Fibroblast of skin of right quadriceps (primary cell): ENCODE measurements at places on chromosomes 12 and 14.

DNA sequence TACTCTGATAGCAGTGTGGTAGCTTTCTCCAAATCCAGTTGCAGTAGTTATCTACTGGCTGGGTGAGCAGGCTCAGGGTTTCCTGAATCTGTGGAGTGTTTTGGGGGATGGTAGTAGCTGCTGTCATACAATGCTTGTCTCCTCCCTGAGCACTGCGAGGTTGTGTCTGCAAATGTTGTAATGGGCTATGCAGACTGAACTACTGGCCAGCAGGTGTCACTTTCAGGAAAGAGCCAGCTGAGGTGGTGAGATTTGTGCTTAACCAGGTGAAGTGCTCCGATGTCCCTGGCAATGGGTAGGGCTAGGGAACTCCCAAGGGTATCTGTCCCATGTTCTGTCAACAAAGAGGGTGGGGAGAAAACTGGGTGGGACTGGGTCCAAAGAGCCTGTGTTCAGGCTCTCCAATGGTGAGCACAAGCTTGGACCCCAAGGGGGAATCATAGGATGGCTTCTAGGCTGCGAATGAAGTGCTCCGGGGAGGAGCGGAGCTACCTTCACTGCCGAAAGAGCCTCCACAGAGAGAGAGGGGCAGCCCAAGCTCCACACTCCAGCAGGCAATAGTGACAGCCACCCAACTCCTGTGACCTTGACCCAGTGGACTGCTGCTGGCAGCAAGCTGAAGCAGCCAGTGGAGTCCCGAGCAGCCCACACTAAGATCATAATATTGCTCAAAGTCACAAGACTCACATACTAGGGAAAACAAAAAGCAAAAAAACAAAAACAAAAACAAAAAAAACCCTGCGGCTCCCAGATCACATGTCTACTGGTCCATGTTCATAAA is 1324.0 kb upstream of the USP15 start:
- no peak for DNase-seq

- no peak for DNase-seq
Measured at GRCh38 chr12:117165342-117165741, 24.9 kb downstream of the FBXO21 start.

GRCh38 chr12:100348657-100349454 is 8.0 kb upstream of the SLC17A8 start:
- DNase-seq, result peak; percentile 9

GRCh38 chr14:77088219-77088618 is 9.8 kb upstream of the CIPC start:
- DNase-seq, result no peak

- DNase-seq, result peak; percentile 78
Measured at GRCh38 chr14:44782775-44783238, 178.9 kb downstream of the KLHL28 start.

DNA sequence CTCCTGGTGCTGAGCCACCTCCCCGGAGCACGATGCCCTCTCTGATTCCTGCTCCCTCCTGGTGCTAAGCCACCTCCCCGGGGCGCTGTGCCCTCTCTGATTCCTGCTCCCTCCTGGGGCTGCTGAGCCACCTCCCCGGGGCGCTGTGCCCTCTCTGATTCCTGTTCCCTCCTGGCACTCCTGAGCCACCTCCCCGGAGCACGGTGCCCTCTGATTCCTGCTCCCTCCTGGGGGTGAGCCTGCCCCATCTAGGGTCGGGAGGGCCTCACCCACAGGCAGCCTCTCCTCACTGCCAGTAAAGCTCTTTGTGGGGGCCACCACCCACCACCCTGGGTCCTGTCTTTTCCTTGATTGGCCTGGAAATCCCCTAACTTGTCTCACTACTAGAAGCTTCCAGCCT is 327.6 kb upstream of the SFSWAP start:
- DNase-seq, result no peak

- no peak for DNase-seq
Measured at GRCh38 chr12:12791756-12792369, 6.4 kb downstream of the APOLD1 start.
